ENCODE measurements at places on chromosomes 12 and 14.

- DNase-seq: peak; percentile 78
These were observed 192.9 kb downstream of the C12orf75 start for GRCh38 chr12:105523164-105524057.

DNA sequence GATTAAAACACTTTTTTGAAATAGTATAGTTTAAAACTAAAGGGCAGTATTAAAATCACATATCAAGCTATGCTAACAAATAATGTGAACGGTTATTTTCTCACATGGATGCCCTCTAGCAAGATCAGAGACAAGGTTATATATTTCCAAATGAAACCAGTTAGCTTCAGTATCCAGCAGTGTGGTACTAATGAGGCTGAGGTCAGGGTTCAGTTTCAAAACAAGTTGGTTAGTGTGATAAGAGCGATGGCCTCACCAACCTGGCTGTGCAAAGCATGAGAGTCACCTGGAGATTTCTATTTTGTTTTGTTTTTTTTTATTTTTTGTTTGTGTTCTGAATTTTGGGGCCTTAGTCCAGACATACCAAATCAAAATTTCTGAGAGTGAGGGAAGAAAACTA is 352.2 kb upstream of the KITLG start:
- DNase-seq: no peak

GRCh38 chr12:30278401-30278800 is 417.3 kb downstream of the IPO8 start:
- no peak for DNase-seq

GRCh38 chr12:47312808-47313426 is 233.2 kb upstream of the AMIGO2 start:
- no peak for DNase-seq

DNA sequence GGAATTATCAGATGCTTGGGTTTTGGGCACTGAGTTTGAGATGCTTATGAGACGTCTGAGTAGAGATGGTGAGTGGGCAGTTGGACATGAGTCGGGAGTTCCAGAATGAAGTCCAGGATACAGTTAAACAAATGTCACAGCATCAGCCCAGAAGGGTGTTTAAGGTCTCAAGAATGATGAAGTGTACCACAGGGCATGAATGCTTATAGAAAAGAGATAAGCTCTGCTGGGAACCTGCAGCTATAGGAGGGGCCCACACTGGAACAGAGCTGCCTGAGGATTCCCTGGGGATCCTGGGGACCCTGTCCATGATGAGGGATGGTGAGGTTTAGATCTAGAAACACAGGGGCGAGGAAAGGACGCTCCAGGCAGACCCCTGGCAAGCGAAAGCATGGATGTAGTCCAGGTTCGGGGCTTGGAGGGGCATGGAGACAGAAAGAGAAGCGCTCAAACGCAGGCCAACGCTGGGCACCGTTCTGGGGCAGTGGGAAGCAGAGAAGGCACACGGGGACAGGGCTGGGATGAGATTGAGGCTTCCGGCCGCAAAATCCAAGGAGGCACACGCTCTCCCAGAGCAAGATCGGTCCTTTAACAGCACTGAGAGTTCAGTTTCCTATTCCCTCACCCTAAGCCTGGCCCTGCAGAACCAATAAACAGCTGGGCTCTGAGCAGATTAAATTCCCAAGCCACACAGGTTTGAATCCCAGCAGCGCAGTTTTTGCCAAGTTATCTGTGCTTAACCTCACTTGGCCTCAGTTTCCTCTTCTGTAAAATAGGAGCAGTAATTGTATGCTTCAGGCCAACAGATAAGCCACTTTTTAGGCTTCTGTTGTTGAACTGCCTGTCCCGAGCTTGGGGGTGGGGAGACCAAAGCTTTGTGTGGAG is 52.9 kb downstream of the EID3 start:
- DNase-seq: no peak

- no peak for DNase-seq
These were observed 107.3 kb downstream of the CRADD start for GRCh38 chr12:93784339-93785086.
